ENCODE measurements at places on chromosomes 12 and 14. TPM values are rescaled to one million over a fixed set of nuclear protein-coding genes. Genes with fewer than 3 reads are reported as not detected.

DNA sequence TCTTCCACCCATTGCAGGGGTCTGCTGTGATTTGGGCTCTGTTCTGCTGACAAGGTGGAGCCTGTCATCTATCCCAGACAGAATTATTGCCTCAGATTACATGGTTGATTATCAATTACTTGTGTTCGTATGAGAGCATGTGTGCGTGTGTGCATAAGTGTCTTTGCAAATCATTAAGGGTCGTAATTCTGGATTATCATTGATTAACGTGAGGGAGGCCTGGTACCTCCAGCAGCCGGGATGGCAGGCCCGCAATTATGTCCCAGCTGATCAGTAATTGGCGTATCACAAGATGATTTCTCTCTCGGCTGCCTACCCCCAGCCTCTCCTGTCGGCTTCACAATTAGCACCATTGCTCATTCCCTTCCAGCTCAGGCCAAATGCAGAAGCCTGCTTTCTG lies 29.6 kb upstream of the IRF2BPL start:
- DNase-seq = no peak

GRCh38 chr12:126895951-126896913 lies 1370.7 kb upstream of the TMEM132C start:
- no peak for DNase-seq

GRCh38 chr12:108305520-108305919 lies 33.6 kb downstream of the CMKLR1 start:
- peak; percentile 45 for DNase-seq

Gene KLRD1
- total RNA-seq = 1.1 TPM
